GM04503 (cell line): ENCODE measurements at places on chromosomes 6 and 20.

GRCh38 chr6:26501482-26501986, 1.4 kb downstream of the BTN1A1 start:
- no peak for DNase-seq

DNA sequence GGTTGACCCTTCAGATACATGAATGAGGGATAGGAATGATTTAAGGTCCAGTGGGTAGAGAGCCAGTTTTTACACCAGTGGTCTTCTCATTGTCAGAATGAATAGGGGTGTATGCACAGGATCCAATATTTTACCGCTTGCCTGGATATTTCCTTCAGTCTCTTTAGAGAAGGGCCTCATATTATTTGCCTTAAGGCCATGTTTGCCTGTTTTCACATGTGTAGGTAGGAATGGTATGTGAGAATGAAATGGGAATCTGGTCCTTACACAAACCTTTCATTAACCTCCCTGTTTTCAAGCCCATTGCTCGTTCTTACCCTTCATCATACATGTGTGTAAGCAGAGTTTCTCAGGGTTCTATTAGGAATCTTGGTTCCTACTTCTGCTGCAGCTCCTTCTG, 62.4 kb downstream of the LIN28B start:
- no peak for DNase-seq

DNA sequence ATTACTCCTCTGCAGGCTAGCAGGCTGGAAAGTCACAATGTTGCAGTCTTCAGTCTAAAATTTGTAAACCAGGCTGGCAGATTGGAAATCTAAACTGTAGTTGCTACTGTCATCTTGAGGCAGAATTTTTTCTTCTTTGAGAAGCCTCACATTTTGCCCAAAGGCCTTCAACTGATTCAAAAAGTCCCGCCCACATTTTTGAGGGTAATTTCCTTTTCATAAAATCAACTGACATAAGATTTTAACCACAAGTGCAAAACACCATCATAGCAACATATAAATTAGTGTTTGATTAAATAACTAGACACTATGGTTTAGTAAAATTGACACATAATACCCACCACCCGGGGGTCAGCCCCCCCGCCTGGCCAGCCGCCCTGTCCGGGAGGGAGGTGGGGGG, 28.4 kb downstream of the HLA-C start:
- DNase-seq: no peak

DNA sequence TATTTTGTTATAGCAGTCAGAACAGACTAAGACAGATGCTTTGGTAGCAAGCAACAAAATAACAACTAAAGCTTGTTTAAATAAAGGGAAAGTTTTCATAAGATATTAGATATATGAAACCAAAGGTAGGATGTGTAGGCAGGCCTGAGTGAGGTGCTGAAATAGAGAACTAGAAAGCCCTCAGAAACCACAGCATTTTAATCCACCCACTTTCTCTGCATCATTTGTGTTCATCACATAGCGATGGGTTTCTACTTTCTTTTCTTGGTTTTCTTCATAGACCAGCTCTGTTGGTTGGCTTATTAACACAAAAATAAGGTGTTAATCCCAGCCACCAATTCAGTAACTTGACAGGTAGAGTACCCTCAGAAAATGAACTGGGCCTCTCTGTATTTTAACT, 58.6 kb downstream of the RPS12 start:
- DNase-seq: no peak

GRCh38 chr6:125307964-125308615, 6.3 kb upstream of the HDDC2 start:
- no peak for DNase-seq

DNA sequence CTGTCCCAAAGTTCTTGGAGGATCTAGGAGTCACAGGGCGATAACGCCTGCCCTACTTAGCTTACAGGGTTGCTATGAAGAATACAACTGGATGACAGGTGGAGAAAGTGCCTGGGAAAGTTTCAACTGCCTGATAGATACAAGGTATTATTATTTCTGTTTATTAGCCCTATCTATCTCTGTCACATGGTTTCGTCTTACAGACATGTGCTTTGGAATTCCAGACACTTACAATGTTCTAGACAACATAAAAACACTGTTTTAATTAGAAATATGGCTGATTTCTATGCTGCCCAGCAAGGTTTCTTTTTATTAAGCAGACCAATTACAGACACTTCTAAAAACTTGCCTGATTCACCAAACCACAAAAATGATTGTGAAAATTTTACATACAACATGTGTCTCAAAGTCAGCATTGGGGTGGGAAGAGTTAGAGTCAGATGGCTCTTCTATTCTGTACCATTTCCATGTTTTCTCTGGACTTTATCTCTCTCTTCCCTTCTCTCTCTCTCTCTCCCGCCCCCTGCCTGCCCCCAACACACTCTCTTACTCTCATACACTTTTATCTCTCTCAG, 50.0 kb downstream of the GJA10 start:
- no peak for DNase-seq

GRCh38 chr6:131778169-131778568, 29.7 kb upstream of the ENPP1 start:
- no peak for DNase-seq

- DNase-seq: no peak
These were observed 80.8 kb upstream of the PHACTR1 start for GRCh38 chr6:12635813-12636212.

DNA sequence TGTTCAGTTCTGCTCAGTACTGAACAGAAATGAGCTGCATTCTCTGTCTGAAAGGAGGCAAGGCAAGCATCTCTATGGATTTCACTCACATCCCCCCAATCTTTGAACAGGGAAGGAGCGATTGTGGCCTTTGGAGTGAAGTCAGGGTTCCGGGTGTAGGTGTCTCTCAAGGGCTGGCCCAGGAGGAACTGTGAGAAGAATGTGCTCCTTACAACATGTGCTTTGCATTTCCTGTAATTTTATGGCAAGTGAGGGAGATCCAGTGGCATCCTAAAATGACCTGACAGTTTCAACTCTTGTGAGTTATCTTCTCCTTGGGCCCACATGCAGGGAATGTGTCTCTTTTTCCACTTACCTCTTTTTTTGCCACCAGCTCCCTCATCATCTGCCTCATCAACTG, 63.0 kb upstream of the RIN2 start:
- DNase-seq: no peak

GRCh38 chr6:169099411-169100202, 154.0 kb downstream of the THBS2 start:
- no peak for DNase-seq

- no peak for DNase-seq
These were observed 130.4 kb upstream of the RPS6KA2 start for GRCh38 chr6:166757232-166758135.

GRCh38 chr6:45746046-45746445, 269.6 kb downstream of the CLIC5 start:
- peak; percentile 23 for DNase-seq

DNA sequence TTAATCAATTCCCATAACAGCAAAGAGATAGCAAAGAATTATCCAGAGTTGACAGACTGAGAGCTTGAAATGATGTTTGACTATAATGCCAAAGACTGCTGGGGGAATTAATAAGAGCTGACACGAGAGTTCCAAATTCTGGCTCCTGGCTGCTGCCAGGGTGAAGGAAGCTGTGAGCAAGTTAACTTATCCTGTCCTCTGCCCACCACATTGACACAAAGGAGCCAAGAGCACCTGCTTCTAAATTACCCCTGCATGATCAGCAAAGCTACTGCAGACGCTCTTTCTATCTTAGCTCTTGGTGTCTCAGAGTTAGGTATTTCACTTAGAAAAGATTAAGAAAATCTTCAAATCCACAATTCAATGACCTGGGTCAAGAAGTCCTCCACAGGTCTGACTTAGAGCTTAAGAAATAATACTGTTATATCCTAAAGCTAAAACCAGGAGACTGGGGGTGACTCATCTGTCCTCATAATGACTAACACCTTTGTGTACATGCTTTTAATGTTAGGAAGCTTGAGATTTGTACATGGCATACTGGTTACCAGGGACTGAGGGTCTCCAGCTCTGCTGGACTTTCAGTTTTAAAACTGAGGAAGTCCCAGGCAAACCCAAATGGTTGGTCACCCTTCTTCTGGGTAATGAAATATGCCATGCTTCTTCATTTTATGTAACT, 13.2 kb upstream of the FRK start:
- DNase-seq: no peak

DNA sequence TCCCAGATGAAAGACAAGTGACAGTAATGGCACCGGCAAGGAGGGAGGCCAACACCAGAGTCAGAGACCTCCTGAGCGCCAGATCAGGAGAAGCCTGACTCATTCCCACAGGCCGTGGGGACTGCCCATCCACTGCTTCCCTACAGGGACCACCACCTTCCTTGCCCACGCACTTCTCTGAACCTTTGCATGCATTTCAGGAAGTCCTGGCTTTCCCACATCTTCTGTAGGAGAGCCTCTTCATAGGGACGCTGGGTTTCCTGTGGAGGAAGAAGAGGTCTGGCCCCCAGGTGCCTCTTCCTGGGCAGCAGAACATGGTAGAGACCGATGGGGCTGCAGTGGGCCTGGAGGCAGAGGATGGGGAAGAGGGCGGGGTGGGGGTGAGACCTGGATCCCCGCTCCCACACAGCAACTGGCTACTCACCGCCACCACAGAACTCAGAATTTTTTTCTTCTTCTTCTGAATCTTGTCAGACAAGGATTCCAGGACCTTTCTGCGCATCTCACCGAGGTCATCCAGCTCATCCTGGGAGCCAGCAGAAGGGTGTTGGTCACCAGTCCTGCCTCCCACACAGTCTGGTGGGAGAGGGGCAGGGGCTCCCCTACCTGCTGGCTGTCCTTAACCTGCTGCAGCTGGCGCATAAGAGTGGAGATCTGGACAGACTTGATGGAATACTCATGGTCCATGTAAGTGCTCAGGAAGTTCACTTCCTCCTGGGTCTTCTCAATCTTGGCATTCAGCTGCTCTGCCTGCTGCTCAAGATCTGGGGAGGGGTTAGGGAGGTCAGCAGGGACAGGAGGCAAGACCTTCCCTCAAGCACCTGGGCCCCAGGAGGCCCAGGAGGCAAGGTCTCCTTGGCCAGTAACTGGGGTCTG, 13.7 kb downstream of the C20orf96 start:
- DNase-seq: no peak

- peak; percentile 21 for DNase-seq
These were observed 8.5 kb upstream of the TUBB2A start for GRCh38 chr6:3165631-3166534.

DNA sequence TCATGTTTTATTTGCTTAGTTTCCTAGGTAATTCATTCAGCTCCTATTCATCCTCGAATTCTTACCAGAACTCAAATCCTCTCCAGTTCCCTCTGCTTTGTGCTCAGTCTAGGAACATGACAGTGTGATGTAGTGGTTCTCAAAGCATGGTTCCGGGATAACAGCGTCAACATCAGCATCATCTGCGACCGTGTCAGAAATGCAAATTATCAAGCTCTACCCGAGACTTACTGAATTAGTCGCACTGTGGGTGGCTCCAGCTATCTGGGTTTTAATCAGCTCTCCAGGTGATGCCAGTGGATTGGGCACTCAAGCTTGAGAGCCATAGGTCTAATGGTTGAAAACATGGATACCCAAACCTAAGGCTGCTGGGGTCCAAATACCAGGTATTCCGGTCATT, 7.7 kb upstream of the STK35 start:
- DNase-seq: no peak

DNA sequence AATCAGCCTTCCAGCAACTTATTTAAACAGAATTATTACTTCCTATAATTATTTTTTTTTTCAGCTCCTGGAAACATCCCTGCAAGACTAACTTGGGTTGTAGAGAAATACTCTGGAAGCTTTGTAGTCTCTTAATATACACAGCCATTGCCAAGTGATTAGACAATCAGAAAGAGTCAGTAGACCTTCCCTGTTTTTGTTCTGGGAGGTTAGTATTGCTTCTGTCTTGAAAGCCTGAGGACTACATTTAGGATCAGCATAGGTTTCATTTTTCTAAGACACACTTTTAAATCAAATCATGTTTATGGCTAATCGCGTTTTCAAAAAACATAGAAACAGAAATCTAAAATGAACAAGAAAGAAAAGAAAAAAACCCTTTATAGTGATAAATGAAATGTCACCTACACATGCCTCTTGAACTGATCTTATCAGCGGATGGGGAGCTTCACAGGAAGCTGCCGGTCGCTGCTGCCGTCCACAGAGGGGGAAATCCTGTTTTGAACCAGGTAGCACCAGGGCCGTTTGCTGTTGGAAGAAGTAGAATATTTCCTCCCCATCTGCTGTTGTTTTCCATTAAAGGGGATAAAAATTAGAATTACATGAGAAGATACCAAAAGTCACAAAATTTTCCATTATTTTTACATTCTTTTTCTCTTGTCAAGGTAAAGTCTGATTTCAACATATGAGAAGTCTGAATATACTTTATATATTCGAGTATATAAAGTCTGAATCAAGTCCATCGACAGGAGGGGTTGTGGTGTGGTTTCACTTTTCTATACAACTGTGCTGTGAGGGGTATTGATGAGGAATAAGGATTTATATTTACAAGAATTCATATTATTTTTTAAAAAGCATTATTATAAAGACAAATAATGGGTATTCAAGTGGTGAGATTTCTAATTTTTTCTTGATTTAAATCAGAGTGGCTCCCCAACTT, 94.6 kb downstream of the ARMC2 start:
- DNase-seq: no peak

DNA sequence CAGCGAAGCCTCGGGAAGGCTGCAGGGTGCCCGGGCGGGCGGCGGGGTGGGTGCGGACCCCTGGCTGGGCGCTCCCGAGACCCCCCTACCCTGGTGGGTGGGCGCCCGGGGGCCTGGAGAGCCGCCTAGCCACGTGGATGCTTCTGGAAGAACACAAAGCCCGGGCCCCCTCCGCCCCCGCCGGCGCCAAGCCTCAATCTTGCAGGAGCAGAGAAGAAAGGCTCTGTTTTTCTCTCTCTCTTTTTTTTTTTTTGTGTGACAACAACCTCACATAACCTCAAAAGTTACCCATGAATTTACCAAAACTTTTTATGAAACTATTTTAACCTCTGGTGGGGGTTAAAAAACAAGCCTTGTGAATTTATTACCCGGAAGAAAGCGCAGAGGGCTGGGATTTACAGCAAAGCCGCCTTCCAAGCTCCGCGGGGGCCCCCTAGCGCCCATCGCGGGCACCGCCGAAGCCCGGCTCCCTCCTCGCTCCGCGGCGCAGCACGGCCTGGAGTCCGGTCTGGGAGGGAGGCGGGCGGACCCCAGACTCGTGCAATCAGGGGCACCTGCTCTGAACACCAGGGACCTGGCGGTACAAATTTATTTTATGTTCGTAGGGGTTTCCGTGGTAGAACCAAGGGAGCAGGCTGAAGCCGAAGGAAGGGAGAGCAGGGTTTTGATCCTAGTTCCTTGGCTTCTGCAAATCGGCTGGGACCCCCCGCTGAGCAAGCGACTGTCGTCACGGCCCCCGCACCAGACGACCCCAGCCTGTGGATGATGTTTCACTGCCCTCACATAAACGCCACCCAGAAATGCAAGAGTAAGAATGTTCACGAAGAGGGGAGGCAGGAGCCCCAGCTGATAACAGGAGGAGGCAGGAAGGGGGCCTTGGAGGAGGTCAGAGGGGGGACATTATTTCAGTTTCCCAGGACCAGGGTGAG, 58.9 kb downstream of the ZNF831 start:
- DNase-seq: no peak

- peak; percentile 86 for DNase-seq
These were observed 236.7 kb downstream of the FARS2 start for GRCh38 chr6:5497896-5498578.
